ENCODE measurements at places on chromosomes 5 and 9. TPM values are rescaled to one million over a fixed set of nuclear protein-coding genes. Genes with fewer than 3 reads are reported as not detected.

DNA sequence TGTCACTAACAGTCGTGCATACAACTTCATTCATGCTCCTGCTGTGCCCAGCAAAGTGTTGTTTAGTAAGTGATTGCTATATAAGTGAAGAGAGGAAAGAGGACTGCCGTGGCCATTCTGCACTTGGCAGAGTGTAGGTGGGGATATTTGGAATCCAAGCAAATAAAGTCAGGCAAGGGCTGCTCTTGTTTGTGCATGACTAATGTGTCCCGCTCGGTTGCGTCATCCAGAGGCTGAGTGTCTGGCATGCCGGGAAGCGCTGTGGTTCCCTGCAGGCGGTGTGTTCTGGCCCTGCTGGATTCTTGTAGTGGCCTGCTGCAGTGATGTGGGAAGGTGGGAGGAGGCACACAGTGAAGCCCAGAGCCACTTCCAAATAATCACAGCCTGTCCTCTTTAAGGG is 136.9 kb upstream of the ANKH start:
- no peak for DNase-seq
- H3K4me3 ChIP-seq: no peak overlapping the region
- no peak overlapping the region for H3K27ac ChIP-seq
- peaks cover 12% of the 10 kb centered on the region for H3K27me3 ChIP-seq

GRCh38 chr9:116647515-116647809 is 39.6 kb upstream of the TRIM32 start:
- no peak for DNase-seq
- peaks cover 6% of the 10 kb centered on the region for H3K36me3 ChIP-seq
- no peaks in the 10 kb centered on the region for H3K4me1 ChIP-seq
- H3K27ac ChIP-seq: no peak overlapping the region

DNA sequence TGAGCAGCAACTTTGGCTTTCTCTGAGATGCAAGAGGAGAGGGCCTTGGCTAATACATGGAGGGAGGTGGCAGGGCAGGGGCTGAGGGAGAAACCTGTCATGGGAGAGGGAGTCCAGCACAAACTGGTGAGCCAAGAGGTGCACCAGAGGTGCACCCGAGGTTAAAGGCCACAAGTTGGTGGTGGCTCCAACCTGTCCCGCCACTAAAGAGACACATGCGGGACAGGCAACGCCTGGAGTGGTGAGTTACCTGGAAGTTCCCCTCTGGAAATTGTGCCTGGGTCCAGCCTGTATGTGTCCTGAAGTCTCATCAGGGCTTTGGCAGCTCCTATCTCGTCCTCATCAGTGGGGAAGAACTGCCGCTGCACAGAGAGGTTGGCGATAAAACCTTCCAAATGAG is 14.0 kb downstream of the P4HA2 start:
- H3K4me3 ChIP-seq: no peak overlapping the region
- H3K4me1 ChIP-seq: no peaks in the 10 kb centered on the region
- H3K27ac ChIP-seq: no peak overlapping the region
- peaks cover 12% of the 10 kb centered on the region for H3K36me3 ChIP-seq

DNA sequence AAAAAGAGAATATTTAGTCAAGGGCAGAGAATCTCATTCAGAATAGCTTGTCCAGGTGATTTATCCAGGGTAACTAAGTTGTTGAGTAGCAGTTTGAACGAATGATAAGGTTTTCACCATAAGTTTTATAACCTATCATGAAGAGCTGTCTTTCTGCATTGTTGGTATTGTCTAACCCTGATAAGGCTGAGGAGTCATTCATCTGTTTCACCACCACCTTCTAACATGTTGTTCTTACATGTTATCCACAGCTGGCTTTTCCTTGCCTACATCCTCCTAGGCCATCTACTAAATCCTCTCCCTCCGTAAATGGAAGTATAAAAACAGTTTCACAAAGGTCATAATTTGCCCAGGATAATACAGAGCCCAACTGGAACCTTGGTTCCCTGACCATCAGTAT is 24.1 kb downstream of the ZNF462 start:
- H3K36me3 ChIP-seq: no peaks in the 10 kb centered on the region
- H3K27ac ChIP-seq: no peak overlapping the region
- DNase-seq: no peak
- no peaks in the 10 kb centered on the region for H3K4me1 ChIP-seq

DNA sequence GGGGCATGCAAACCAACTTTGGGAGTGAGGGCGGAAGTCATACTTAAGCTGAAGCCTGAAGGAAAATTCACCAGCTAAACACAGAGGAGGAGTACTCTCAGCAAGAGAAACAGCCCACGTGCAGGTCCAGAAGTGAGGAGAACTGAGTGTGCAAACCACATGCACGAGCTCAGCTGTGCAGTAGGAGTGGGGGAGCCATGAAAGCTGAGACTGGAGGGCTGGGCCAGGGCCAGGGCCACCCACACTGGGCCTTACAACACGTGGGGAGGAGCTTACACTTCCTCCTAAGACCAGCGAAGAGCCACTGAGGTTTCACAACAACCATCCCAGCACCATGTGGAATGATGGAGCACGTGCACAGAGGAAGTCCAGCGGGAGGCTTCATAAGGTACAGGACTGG is 9.3 kb upstream of the WWC1 start:
- peaks cover 10% of the 10 kb centered on the region for H3K27me3 ChIP-seq
- H3K4me1 ChIP-seq: no peaks in the 10 kb centered on the region
- DNase-seq: no peak
- H3K4me3 ChIP-seq: no peak overlapping the region

- H3K36me3 ChIP-seq: peaks cover 19% of the 10 kb centered on the region
- peaks cover 3% of the 10 kb centered on the region for H3K4me1 ChIP-seq
- H3K27me3 ChIP-seq: no peaks in the 10 kb centered on the region
- DNase-seq: no peak
Measured at GRCh38 chr9:112159781-112160180, 15.3 kb downstream of the SUSD1 start.

GRCh38 chr9:68530618-68531017 is 10.1 kb downstream of the TMEM252 start:
- H3K36me3 ChIP-seq: no peaks in the 10 kb centered on the region
- no peaks in the 10 kb centered on the region for H3K4me1 ChIP-seq
- no peak overlapping the region for H3K4me3 ChIP-seq
- H3K27me3 ChIP-seq: peaks cover 2% of the 10 kb centered on the region

LYSMD3 gene
- total RNA-seq: 22.0 TPM

DNA sequence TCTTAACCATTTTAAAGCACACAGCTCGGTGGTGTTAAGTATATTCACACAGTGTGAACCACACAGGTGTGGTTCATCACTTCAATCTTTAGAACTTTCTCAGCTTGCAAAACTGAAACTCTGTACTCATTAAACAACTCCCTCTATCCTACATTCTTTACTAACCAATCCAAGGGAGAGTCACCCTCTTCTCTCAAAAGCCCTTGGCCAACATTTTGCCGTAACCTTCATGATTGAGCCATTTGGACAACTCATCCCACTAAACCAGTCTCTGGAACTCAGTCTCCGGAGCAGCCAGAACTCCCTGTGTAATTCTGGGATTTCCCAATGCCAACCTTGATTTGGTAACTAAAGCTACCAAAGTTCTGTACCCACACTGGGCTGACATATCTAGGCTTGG is 84.7 kb downstream of the TTC39B start:
- H3K27ac ChIP-seq: no peak overlapping the region
- no peaks in the 10 kb centered on the region for H3K27me3 ChIP-seq
- peaks cover 28% of the 10 kb centered on the region for H3K36me3 ChIP-seq
- no peak for DNase-seq
- H3K4me1 ChIP-seq: no peaks in the 10 kb centered on the region

DNA sequence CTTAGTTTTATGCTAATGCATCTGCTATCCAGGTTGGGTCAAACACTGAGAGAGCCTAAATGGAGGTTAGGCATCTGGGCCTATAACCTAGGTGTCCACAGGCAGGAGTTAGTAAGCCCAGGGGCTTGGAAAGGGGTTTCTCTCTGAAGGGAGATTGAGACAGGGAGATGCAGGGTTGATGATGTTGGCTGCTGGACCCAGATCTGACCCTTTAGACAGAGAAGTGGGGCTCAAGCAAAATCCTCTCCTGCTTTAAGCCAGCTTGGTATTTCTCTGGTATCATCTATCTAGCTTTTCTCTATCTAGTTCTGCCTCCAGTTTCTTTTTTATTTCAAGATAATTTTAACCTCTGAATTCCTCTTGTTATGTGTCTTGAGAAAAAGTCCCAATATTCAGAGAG is 18.3 kb upstream of the ANKRD55 start:
- no peak overlapping the region for H3K27ac ChIP-seq
- H3K4me3 ChIP-seq: no peak overlapping the region

PHF24 gene
- total RNA-seq: not detected

- DNase-seq: peak; percentile 82
- peak overlapping the region; percentile 97 for H3K4me3 ChIP-seq
- peaks cover 54% of the 10 kb centered on the region for H3K4me1 ChIP-seq
- peak overlapping the region; percentile 96 for H3K27ac ChIP-seq
- no peaks in the 10 kb centered on the region for H3K36me3 ChIP-seq
Measured at GRCh38 chr5:176542135-176542595, 5.0 kb upstream of the RNF44 start.

GPR107 gene
- total RNA-seq: 23.2 TPM

- no peaks in the 10 kb centered on the region for H3K36me3 ChIP-seq
- H3K4me3 ChIP-seq: no peak overlapping the region
- peaks cover 18% of the 10 kb centered on the region for H3K4me1 ChIP-seq
- no peak for DNase-seq
- H3K27ac ChIP-seq: no peak overlapping the region
- H3K27me3 ChIP-seq: no peaks in the 10 kb centered on the region
Measured at GRCh38 chr5:139268364-139269202, 25.0 kb upstream of the MATR3 start.

DNA sequence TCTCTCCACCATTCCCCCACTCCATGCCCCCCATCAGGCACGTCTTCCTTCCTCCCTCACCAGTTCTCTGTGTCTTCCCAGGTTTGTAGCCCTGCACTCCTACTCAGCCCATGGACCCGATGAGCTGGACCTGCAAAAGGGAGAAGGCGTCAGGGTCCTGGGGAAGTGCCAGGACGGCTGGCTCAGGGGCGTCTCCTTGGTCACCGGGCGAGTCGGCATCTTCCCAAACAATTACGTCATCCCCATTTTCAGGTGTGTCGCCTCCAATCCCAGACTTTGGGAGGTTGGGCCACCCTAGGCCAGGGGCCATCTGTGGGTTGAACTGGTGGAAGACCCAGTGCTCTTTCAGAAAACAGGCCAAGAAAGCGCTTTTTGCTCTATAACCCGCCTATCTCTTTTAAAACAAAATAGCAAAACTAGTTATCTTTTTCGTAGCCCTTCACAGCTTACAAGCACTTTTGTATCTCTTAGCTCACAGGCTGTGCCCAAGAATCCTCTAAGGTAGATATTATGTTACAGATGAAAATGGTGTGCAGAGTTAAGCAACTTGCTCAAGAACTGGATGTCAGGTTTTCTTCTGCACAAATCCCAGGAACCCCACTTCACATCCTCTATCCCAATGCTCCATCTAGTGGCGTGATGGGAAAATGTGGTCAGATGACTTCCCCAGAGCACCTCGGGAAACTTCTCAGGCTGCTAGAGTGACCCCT is 56.2 kb downstream of the PLAC8L1 start:
- no peak for DNase-seq
- H3K36me3 ChIP-seq: no peaks in the 10 kb centered on the region
- H3K27me3 ChIP-seq: peaks cover 14% of the 10 kb centered on the region
- H3K27ac ChIP-seq: no peak overlapping the region
- H3K4me1 ChIP-seq: peaks cover 3% of the 10 kb centered on the region
- no peak overlapping the region for H3K4me3 ChIP-seq

DNA sequence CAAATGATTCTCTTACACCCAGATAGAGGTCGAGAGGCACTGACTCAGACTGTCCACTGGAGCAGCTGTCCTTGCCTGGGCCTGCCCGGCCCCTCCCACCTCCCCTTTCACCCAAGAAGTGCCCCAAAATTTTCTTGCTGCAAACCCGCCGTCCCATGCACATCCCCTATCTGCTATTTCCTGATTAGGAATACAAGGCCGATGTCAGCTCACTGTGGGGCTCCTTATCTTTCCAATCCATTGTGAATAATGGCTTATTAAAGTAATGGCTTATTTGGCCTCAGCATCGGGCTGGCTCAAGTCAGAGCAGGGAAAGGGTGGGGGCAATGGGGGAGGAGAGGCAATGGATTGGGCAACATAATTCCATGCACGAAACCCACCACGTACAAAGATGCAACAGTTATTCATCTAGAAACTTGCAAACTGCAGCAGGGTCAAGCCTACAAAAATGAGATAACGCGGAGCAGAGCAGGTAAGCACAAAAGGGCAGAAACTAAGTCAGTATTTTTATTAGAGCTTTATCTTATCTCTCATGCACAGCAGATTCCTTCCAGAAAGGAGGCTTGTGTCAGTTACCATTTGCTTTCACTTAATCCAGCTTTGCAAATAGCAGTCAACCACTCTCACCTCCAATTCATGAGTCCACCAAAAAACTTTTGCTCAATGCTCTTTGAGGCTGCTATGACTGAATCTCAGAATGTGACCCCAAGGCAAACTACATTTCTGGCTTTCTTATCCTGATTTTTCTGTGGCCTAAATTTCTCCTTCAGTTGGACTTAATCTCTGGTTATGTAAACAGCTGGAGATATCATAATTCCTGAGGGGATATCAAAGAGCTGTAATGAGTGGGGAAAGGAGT is 138.2 kb upstream of the OSMR start:
- no peak overlapping the region for H3K27ac ChIP-seq
- no peak for DNase-seq
- H3K27me3 ChIP-seq: peaks cover 4% of the 10 kb centered on the region
- H3K36me3 ChIP-seq: no peaks in the 10 kb centered on the region

BARHL1 gene
- not detected for total RNA-seq

DNA sequence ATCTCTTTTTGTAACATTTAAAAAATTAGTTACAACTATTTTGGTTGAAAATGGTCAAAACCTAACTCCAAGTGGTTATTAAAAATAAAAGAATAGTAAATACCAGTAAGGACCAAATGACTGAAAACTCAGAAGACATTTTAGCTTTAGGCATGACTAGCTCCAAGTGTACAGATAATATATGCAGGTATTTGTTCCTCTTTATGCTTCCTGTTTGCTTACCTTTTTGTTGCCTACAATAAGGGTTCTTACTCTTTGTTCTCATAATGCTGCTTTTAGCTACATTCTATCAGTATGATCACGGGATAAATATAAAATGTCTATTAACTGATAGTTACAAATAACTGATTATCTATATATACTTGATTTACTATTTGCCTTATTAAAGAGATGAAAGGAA is 259.6 kb downstream of the CDH12 start:
- H3K27me3 ChIP-seq: no peaks in the 10 kb centered on the region
- H3K4me3 ChIP-seq: no peak overlapping the region
- DNase-seq: no peak
- H3K36me3 ChIP-seq: no peaks in the 10 kb centered on the region
- no peaks in the 10 kb centered on the region for H3K4me1 ChIP-seq

DNA sequence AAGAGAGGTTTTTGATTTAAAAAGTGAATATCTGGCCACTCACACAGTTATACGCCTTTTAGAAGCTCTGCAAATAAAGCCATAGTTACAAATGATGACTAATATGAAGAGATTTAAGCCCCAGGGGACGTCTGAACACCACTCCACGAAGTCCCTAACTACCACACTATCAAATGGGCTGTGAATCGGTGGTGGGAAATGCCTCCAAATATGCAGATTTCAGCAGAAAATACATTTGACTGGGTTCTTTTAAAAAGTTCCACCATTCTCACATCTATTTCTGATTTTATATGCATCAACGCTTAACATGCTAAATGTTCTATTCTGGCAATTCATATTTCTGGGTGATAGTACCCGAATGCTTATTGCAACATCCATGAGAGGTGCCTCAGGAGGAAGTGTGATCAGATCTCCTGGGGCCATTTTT is 22.5 kb downstream of the TICAM2 start:
- H3K4me3 ChIP-seq: no peak overlapping the region
- no peak overlapping the region for H3K27ac ChIP-seq
- no peak for DNase-seq
- H3K4me1 ChIP-seq: no peaks in the 10 kb centered on the region
- peaks cover 2% of the 10 kb centered on the region for H3K36me3 ChIP-seq

Measured in activated naive CD8-positive, alpha-beta T cell treated with anti-CD3 and anti-CD28 coated beads, Interleukin-2, amount 10 ng/mL, durations not matched to agents 7 days and 5 days (primary cell).